Nucleus accumbens (tissue), 56 donors: ENCODE measurements at places on chromosomes 3 and 15.

GRCh38 chr3:112437146-112438022 is 61.9 kb downstream of the BTLA start:
- DNase-seq: no peak

- DNase-seq: no peak
Observed at GRCh38 chr15:27730868-27731267, 368.2 kb downstream of the OCA2 start.

DNA sequence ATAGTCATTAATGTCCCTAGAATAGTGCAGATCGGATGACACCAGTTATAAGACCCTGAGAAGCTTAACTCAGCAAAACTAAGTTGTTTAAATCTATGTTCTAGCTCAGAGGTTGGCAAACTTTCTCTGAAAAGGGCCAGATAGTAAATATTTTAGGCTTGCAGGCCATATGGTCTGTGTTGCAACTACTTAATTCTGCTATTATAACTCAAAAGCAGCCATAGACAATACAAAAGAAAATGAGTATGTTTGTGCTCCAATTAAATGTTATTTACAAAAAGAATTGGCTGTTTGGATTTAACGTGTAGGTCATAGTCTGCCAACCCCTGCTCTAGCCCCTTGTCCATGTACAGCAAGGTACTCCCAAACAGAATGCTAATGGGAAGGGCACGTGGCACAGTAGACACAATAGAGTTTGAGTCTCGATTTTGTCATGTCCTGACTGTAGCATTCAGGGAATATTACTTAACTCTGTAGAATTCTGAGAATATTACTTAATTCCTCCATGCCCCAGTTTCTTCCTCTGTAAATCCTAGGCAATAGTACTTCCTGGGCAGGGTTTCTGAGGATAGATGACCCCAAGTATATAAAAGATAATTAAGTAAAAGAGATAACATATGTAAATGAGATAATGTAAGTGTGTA is 70.5 kb upstream of the ATP2C1 start:
- no peak for DNase-seq

- no peak for DNase-seq
Observed at GRCh38 chr3:190076136-190076535, 44.6 kb downstream of the P3H2 start.

- DNase-seq: no peak
Observed at GRCh38 chr15:36550650-36551049, 28.8 kb upstream of the CDIN1 start.

DNA sequence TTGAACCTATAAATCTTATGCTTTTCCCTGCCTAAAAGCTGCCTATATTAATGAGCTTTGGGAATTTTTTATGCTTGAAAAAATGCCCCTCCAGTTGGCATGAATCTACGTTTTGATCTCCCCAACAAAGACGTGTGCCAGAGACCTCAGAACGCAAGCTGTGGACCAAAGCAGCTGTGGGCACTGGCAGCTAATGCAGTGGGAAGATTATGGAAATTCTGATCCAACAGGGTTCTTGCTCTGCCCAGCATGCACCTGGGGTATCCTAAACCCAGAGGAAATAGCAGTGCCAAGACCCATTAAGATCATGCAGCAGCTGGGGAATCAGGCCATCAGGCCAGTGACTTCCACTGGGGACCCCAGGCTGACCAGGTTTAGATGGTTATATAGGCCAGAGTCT is 423.0 kb downstream of the ZBBX start:
- no peak for DNase-seq

DNA sequence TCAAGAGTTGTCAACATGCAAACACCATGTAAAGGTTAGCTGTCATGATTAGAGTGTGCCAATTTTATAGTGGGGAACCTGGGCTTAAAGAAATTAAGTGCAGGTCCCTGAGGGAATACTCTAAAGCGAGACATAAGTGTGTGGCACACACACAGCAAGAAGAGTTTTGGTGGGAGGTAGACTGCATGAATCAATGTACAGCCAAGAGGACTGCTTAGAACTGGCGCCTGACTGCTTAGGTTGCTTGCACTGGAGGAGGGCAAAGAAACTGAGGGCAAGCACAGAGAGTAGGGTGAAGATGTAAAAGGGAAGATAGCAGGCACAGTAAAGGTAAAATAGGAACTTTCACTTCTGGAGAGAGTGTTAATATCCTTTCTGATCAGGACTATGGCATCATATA is 184.9 kb downstream of the SOX2 start:
- no peak for DNase-seq

- peak; percentile 24 for DNase-seq
Observed at GRCh38 chr3:9248522-9249271, 749 bp downstream of the SRGAP3 start.

- DNase-seq: no peak
Observed at GRCh38 chr15:59401824-59402569, 29.3 kb upstream of the MYO1E start.

DNA sequence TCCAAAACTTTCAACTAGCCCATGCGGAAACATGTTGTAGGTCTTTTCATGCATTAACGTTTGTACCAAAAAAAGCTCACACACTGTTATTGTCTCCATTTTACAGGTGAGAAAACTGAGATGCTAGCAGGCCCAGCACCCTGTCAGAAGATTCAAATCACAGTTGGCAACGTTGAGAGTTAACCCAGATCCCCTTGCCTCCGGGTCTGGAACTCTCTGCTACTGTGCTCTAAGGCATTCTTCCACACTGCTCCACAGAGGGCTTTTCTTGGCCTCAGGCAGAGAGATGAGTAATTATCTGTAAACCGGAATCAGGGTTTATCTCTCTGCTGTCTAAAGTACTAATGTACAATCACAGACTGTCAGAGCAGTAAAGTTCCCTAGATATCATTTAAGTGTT is 186.0 kb upstream of the LPP start:
- no peak for DNase-seq

DNA sequence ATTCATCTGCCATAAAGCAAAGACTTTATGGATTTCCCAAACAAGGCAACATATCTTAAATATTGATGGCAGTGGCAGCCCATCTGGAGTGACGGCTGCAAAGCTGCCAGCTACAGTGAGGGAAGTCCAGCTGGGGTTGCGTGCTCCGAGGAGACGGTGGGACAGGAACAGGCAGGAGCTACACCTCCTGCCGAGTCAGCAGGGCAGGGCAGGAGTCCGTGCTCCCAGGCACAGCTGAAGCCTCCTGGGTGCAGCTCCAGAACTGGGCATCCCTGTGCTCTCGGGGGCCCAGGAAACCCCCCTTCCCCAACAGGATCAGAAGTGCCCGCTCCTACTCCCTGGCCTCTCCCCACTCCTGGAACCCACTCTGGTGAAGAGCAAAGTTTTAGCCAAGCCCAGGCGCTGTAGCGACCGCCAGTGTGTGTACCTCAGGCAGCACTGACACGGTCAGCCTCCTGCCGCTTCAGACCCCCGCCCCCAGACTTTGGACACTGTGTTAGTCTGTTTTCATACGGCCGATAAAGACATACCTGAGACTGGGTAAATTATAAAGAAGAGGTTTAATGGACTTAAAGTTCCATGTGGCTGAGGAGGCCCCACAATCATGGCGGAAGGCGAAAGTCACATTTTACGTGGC is 556.4 kb upstream of the CCDC54 start:
- no peak for DNase-seq

DNA sequence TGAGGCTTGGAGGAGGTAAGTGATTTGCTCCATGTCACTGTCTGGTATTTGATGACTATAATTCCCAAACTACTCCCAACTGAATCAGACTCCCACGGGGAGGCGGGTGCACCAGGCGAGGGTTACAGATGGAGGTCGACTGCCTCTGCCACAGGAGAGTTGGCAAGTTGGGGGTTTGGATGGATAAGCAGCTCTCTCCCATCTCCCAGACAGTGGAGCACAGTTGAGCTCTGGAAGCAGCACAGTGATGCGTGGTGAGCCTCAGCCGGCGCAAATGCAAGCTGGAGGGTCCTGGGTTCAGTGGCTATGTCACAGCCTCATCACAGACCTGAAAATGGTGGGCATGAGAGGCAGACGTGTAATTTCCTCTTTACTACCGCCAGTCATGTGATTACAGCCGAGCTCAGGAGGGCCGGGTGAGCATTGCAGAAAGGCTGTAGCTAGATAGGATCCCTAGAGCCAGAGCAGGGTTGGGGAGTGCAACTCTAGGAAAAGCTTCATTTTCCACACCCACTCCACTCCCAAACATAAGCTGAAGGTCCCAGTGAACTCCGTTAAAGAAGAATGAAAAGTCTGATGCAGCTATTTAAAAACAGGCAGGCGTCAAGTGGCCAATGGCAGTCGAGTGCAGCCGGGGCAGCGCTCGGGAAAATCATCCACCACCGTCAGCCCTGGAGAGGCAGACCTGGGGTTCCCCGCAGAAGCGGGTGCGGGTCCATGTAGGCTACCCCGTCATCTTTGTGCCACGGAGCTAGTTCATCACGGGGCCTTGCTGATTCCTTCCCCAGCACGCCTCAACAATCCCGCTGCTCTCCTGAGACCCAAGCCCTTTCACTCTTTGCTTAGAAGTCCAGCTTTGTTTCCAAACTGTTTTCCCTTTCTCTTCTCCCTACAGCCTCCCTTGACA is 33.3 kb upstream of the VPS8 start:
- no peak for DNase-seq

DNA sequence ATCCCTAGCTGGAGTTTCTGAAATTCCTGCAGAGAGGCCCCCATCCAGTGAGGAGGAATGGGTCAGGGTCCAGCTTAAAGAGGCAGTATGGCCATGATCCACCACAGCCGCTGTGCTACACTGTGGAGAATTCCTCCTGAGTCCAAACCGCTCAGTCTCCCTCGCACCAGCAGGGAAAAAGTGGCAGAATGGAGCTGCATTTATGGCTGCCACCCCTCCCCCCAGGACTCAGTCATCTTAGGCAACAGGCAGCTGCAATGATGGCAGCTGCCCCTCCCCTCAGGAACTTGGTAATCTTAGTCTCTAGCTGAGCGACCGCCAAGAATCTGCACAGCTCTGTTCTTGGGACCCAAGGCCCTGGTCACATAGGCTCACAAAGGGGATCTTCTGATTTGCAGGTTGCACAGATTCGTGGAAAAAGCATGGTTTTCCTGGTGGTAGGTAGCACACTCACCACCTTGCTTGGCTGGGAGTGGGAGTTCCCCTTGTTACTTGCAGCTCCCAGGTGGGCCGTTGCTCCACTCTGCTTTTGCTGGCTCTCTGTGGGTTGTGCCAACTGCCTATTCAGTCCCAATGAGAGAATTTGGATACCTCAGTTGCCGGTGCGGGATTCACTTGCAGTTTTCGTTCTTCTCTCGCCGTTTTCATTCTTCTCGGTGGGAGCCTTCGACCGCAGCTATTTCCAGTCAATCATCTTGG is 204.1 kb downstream of the STXBP5L start:
- no peak for DNase-seq
